Stimulated activated CD8-positive, alpha-beta memory T cell treated with anti-CD3 and anti-CD28 coated beads, Interleukin-4, amount 100 ng/mL, for 48 hours (primary cell): ENCODE measurements at places on chromosomes 2 and 18.
A peak's percentile ranks its signal among the peaks of the same experiment; 100 is the strongest.

GRCh38 chr18:9334973-9335696, 562 bp downstream of the TWSG1 start:
- DNase-seq: peak; percentile 50

DNA sequence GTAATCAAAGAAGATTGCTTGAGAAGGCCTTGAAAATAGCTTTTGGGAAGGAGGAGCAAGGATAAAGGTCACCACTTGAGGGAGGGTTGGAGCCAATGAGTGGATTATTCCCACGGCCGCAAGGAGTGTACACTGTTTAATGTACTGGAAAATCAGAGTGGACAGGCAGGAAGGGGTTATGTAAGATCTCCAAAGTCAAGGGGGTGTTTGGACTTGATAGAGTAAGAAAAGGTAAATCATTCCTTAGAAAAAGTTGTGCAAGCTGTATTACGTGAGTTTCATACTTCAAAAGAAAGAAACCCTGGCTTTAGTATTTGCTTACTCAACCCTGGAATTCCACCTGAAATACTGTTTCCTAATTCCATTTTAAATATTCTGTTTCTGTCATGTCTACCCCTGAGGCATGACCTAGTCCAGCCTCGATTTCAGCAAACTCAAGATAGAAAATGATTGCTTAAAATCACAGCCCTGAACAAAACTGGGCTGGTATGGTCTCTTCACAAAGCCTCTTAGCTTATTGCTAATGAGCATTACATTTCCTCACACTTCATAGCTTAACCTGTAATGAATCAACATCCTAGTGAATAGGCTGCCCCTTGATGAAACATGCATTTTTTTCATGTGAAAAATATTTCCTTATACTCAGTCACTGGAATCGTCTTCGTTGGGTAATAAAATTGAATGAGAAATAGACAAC, 1.1 kb downstream of the MREG start:
- DNase-seq: no peak

DNA sequence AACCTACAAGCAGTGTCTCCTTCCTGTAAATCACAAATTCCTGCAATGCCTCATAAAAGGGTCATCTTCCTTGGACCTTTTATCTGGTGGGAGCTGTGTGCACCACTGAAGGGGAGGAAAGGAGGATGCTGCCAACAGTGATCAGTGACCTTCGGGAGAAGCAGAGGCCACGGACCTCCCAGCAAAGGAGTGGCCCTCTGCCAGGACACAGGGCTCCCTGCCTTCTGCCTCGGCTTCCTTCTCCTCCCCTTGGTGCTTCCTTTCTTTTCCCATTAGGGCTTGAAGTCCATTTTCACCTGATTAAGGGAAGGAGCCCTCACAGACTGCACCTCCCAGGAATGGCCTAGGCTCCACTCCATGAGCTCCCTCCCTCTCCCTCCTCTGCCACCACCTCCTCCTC, 85.3 kb upstream of the ITGA6 start:
- DNase-seq: no peak

DNA sequence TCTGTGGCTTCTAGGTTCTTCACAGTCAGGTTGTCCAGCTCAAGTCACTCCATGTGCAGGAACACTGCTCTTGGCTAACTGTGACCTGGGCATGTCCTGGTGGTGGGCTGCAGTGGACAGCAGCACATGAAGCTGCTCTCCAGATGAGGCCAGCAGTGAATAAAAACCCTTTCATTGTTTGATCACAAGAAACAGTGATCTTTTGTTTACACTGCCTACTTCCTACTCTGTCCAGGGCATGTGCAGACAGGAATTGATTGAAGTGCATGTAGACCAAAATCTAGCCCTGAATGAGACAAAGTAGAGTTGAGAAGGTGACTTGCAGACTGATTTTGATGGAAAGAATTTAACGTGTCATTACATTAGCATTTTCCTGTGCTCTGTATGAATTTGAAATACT, 34.9 kb downstream of the BCL2L11 start:
- DNase-seq: no peak

DNA sequence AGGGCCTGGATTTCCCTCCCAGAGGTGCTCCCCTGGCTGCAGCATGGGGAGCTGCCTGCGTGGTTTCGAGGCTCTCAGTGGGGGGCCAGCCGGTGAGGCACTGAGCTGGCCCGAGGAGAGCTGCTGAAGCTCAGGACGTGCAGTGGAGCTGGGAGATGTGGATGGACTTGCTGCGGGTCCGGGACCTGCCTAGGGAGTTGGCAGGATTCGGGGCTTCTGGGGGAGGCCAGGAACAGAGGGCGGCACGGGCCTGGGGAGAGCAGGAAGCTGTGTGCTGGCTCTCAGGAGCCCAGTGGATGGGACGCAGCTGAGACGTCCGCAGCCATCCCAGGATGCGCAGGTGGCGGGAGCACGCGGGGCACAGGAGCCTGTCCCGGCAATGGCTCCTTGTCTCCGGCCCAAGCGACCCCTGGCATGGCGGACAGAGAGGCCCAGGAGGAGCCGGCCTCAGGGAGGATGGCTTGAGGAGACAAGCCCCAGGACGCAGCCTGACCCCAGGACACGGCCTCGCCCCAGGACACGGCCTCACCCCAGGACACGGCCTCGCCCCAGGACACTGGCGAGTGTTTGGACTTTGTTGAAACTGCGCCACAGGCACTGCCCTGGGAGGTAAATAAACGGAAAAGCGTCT, 116.1 kb downstream of the NFATC1 start:
- DNase-seq: no peak

DNA sequence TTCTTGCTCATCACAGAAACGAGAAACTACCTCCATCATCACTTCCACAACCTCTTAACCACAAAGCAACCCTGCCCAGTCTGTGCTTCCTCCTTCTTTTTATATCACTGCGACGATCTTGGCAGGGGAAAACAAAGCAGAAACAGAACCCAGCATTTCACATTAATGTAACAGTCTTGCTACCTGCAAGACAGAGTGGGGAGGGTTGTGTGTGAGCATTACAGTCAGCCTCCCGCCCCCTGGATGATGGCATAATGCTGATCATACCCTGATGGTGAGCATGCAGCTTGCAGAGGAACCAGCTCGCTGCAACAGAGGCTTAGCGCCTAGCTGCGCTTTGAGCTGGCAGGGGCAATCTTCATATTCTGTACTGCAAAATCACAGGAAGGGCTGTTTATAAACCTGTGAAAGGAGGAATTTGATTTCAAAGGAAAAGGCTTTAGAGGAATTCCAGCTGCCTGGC, 376.1 kb downstream of the IRS1 start:
- peak; percentile 56 for DNase-seq

- no peak for DNase-seq
These were observed 83.7 kb upstream of the GALNT5 start for GRCh38 chr2:157173740-157174184.

DNA sequence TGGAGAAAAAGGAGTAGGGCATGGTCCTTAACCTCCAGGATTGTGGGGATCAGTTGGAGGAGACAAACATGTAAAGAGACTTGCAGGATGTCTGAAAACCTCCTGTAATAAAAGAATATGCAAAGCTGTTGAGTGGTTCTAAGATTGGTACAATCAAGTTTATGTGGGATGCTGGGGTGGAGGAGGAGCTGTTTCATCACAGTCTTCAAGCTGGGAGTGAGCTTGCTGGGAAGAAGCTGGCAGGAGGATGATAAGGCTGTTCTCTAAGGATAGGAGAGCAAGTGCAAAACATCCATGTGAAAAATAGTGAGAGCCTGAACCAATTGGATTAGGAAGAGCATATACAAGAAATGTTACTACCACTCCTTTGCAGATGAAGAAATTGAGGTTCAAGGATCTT, 161.9 kb upstream of the CRIM1 start:
- DNase-seq: no peak

GRCh38 chr2:23093513-23093912, 291.5 kb upstream of the KLHL29 start:
- DNase-seq: no peak

DNA sequence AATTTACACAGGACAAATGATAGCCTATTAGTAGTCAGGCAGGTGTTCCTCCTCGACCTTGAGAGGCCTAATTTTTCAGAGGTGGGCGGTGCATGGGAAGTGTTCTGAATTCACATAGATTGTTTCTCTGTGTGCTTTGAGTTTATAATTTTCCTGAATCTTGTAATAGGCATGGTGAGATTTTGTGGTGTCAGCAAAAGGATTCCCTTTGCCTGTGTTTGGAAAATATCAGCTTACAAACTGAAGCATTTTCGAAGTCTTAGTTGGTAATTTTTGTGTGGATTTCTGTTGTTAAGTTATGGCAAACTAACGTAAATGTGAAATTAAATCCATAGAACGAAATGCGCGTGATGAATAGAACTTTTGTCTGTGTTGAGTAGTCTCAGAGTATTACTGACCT, 194.0 kb upstream of the RBMS1 start:
- DNase-seq: no peak

- DNase-seq: no peak
These were observed 53.7 kb upstream of the BIN1 start for GRCh38 chr2:127160676-127161075.

- DNase-seq: no peak
These were observed 190.4 kb upstream of the ID2 start for GRCh38 chr2:8491296-8492027.

GRCh38 chr2:107380912-107381311, 445.8 kb upstream of the RGPD4 start:
- DNase-seq: no peak

- no peak for DNase-seq
These were observed 41.9 kb downstream of the EVA1A start for GRCh38 chr2:75518638-75519465.

GRCh38 chr2:118723394-118723793, 124.1 kb downstream of the EN1 start:
- no peak for DNase-seq

DNA sequence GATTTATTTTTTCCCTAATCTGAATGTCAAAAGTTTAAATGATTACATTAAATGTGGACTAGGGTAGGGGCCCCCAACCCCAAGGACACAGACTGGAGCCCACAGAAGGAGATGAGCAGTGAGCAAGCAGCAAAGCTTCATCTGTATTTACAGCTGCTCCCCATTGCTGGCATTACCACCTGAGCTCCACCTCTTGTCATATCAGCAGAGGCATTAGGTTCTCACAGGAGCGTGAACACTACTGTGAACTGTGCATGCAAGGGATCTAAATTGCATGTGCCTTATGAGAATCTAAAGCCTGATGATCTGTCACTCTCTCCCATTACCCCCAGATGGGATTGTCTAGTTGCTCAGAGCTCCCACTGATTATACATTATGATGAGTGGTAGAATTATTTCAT, 3.8 kb downstream of the MOB1A start:
- no peak for DNase-seq
